SK-N-SH (cell line): ENCODE measurements at places on chromosomes 12 and 14. TPM values are rescaled to one million over a fixed set of nuclear protein-coding genes. Genes with fewer than 3 reads are reported as not detected.

Gene CLEC4A
- 0.44 and 0.67 TPM in 2 replicates for polyA plus RNA-seq

DNA sequence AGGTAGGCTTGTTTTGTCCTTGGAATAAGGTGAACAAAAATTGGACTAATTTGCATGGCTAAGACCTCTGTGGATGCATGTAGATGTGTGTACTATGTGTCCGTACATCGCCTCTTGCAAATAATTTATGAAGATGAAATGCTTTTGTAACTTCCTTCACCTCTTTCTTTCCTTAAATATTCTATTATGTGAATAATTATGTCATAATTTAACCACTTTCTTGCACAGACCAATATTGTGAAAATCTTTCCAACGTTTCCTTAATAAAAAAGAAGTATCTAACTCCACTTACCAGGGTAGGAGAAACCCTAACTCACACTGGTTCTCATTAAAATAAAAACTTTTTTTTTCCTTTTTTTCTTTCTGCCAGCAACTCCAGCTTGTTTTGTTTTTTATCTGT, 4.0 kb downstream of the NANOG start:
- no peak for DNase-seq

Gene KLRD1
- polyA plus RNA-seq, result not detected in 2 replicates

Gene TAS2R43
- not detected in 2 replicates for polyA plus RNA-seq

- no peak for DNase-seq
Measured at GRCh38 chr12:61397668-61398067, 862.5 kb upstream of the USP15 start.

GRCh38 chr14:54207075-54207474, 189.7 kb upstream of the CDKN3 start:
- DNase-seq, result no peak

GRCh38 chr12:124913474-124914391, 717 bp downstream of the UBC start:
- DNase-seq, result peak; percentile 64

DNA sequence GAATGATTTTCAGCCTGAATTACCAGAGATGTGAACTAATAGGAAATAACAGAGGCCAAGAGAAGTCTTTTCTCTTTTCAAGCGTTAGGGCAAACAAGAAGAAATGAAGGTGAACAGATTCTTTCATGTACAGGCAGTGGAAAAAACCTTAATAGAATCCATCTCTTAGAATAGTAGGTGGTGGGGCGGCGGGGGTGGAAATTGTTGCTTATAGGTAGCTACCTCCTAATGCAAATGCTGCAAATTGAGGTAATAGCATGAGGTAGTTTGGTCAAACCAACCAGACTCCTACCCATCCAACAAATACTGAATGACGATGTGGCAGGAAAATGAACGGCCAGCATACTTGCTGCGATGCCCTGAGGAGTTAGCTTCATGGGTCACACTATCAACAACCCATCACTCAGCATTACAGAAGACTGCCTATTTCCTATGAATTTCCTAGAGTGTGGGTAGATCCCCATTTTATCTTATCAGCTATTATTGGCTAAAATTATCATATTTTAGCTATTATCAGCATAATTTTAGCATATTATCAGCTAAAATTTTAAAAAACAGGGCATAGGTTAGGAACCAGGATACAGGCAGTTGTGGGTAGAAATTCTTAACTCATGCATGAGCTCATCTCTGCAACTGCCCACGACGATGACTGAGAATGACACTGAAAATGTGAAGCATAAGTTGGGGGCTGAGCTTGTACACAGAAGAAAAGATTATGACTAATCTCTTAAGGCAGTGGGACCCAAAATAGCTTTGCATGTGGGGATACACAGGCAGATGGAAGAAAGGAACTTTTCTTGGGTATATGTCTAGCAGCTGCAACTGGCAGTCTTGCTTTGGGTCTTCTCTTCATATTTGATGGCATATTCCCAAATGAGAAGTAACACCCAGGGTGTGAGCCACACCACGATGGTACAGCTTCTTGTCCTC, 68.7 kb downstream of the NIN start:
- no peak for DNase-seq

Gene CYP27B1
- polyA plus RNA-seq, result 1.7 and 2.3 TPM in 2 replicates

GRCh38 chr12:39723831-39724230, 104.2 kb upstream of the ABCD2 start:
- DNase-seq, result no peak

DNA sequence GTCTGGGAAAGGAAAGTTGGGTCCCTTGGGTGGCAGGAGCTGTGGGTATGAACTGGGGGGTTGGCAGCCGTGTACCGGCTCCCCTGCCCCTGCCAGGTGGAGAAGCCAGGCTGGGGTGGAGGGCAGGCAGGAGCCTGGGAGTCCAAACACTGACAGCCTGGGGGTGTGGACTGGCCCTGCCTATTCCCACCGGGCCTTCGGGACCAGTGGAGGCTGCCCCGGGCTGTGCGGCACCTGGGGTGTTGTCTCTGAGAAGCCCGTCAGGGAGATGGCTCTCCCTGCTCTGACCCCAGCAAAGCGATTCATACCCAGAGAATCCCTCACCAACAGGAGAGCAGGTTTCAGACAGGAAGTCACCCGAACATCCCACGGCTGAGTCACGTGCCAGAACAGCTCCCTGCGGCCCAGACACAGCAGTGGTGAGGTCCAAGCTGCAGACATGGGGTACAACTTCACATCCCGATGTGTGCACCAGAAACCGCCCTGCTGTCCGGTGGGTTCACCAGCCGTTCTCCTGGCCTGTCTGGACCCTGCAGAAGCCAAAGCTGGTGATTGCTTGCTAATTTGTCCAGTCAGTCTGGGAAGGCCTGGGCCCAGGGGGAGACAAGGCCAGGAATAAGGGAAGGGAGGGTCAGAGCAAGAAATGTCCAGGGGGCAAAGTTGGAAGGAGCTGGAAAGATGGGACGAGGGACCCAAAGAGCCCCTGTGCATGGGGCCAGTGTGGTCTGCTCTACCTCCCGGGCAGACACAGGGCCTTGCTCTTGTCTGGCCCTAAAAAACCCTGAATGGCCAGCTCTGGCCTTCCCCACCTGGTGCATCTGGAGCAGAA, 2.1 kb upstream of the GPR132 start:
- no peak for DNase-seq

Gene LPAR5
- 0.03 and 0.05 TPM in 2 replicates for polyA plus RNA-seq

- DNase-seq, result no peak
Measured at GRCh38 chr12:55670276-55670675, 33.6 kb downstream of the OR10P1 start.

DNA sequence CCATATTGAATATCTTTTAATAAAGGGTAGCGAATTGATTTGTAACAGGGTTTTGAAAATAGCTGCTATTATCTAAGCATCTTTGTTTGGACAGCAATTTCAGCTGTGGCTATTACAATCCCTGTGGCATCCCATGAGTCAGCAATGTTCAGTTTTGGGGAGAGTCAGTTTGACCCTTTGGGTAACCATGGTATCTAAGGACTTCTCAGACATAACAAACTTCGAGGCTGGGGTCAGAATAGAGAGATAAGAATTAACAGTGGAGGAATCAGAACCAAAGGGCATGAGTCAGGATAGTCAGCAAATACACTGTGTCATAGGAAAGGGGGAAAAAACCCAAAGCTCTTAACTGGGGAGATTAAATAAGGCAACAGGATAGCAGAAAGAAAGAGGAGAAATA, 11.7 kb upstream of the PTHLH start:
- no peak for DNase-seq
